ENCODE measurements at places on chromosomes 12 and 14. TPM values are rescaled to one million over a fixed set of nuclear protein-coding genes. Genes with fewer than 3 reads are reported as not detected.

The SOAT2 gene
- total RNA-seq, result 1.6 TPM

The POC1B gene
- total RNA-seq, result 22.5 TPM

- no peak for DNase-seq
These were observed 1325.1 kb downstream of the SLC16A7 start for GRCh38 chr12:60920841-60921495.

DNA sequence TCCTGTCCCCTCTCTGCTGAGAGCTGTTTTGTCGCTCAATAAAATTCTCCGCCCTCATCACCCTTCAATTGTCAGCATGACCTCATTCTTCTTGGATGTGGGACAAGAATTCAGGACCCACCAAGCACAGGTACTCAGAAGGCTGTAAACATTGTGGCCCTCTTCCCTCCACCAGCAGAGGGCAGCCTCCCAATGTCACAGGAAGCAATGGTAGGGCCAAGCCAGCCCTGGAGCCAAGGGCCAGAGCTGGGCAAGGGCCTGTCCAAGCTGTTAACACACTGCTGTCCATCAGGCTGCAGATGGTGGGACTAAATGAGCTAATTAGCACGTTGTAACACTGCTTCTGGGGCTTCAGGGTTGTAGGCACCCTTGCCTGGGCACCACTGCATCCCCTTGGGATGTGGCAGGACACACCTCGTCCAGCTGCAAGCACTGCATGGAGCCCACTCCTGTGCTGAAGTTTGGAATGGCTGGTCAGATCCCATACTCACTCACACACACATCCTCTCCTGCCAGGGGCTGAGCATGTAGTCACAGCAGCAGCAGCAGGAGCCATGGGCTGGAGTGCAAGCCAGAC is 62.7 kb upstream of the HECTD1 start:
- DNase-seq, result no peak

- no peak for DNase-seq
These were observed 6.9 kb upstream of the RD3L start for GRCh38 chr14:103949131-103949790.

DNA sequence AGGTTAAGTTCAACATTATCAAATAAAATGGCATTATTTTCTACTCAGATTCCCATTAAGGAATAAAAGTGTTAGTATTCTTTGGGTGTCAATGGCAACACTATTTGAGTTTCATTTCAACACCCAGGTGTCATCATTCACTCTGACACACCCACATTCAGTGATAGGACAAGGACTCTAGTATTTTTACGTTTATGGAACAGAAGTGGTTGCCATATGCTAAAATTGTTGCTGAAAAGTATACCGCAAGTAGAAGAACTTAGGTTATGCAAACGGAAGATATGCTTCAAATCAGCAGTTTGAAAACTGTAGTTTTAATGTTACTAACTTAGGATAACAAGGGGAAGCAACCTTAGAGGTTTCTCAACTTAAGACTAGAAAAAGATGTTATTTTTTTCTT is 20.0 kb upstream of the SGPP1 start:
- DNase-seq, result no peak

The SRGAP1 gene
- 0.07 TPM for total RNA-seq

- no peak for DNase-seq
These were observed 1007.4 kb upstream of the NOVA1 start for GRCh38 chr14:27605282-27605681.

DNA sequence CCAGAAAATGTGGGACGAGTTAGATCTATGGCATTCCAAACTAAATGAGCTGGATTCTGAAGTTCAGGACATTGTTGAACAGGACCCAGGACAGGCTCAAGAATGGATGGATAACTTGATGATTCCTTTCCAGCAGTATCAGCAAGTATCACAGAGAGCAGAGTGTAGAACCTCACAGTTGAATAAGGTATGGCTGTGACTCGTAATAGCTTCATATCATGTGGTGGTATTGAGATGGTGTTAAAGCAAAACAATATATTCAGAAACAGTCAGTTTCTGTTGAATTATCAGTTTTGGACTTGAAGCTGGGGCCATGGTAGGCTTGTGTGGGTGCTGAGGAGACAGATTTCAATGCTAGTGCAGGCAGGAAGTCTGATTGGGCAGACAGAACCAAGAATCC is 213.7 kb downstream of the ESR2 start:
- DNase-seq, result no peak

The ABCD4 gene
- total RNA-seq, result 91.8 TPM

The SRSF9 gene
- total RNA-seq, result 135 TPM

GRCh38 chr14:75627406-75627805 is 33.3 kb downstream of the ERG28 start:
- no peak for DNase-seq

DNA sequence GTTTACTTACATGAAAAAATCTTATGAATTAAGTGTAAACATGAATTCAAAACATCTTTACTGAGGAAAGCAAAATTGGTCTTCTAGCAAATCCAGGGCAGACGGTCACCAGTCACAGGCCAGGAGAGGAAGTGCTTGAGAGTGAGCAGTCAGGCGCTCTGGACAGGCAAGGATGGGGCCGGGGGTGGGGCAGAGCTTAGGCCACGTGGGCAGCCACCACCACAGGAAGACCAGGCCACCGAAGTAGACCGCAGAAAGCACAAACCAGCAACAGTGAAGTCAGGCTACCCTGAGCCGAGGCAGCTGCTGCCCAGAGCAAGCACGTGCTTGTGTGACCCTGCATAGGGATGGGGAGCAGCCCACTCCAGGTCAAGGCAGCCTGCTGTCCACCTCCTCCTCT is 33.5 kb downstream of the SLC6A12 start:
- no peak for DNase-seq

DNA sequence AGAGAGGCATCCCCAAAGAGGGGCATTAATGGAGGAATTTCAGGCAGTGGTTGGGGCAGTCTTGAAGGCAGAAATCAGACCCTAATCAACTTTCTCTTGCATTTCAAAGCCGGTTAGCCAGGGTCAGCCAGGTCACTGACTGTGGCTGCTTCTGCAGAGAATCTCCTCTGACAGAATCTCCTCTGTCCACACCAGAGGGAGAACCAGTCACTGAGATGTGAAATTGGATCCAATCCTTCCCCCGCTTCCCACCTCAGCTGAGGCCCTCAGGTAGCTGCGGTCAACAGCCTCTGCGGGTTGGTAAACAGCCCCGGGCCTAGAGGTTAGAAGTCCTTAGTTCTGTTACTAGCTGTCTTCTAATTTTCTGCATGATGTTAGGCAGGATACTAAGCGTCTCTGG is 39.8 kb upstream of the NUAK1 start:
- DNase-seq, result no peak

DNA sequence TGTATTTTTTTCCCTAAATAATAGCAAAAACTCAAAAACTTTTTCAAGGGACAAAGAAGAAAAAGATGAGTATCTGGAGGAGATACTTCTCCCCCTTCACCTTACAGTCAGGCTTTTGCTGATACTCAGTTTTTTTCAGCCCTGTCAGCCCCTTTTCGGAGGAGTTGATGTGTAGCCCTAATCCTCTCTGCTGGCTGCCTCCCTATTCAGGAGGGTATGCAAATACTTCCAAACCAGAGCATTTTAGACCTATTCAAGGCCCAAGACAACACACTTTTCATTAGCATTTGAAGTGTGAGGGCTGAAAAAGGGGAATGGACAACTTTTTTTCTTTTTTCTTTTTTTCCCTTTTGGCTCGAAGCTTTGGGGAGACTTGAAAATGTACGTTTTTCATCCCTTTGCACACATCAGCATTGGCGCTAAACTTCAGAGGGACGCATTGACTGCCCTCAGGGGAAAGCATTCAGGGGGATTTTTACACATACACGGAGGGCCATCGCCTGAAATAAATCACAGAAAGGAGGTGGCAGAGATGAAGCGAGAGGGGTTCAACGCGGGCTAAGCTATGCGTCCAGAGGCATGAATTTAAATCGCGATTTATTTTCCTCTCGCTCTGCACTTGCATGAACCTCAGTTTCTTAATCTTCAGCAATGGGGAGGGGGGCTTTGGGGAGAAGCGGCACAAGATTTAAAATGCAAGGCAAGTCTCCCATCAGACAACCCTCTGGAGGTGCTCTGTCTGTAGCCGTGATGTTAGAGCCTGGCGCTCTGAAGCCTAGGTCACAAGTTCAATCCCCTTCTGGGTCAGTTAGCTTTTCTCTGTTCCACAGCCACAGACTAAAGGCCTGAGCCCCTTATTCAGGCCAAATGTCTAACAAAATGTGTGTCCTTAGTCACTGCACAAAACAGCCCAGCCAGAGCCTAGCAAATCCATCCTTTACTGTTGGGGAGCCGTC is 86.3 kb downstream of the ASCL1 start:
- DNase-seq, result no peak

- no peak for DNase-seq
These were observed 141.7 kb upstream of the GARIN6 start for GRCh38 chr12:99505805-99506204.

The VDR gene
- 3.2 TPM for total RNA-seq

- no peak for DNase-seq
These were observed 68.0 kb downstream of the RNF34 start for GRCh38 chr12:121467638-121468498.

DNA sequence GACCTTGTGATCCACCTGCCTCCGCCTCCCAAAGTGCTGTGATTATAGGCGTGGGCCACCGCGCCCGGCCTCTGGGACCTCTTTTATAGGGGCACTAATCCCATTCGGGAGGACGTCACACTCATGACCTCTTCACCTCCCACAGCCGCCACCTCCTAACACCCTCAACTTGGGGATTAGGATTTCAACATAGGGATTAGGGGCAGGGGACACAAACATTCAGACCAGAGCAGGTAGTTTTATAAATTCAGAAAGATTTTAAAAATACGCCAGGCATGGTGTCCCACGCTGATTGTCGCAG is 49.4 kb downstream of the TPCN1 start:
- DNase-seq, result no peak

- no peak for DNase-seq
These were observed 7.3 kb upstream of the CLECL1 start for GRCh38 chr12:9740106-9740750.

- no peak for DNase-seq
These were observed 175.2 kb downstream of the PAWR start for GRCh38 chr12:79515530-79515935.

The YEATS4 gene
- total RNA-seq, result 29.6 TPM

The ALG10 gene
- total RNA-seq, result 15.7 TPM

- no peak for DNase-seq
These were observed 90.4 kb upstream of the TMCC3 start for GRCh38 chr12:94740601-94741362.

The SLC2A14 gene
- 0.21 TPM for total RNA-seq

The ADAM21 gene
- not detected for total RNA-seq

The RPGRIP1 gene
- 0.16 TPM for total RNA-seq

The P3H3 gene
- total RNA-seq, result 4.7 TPM

The VRTN gene
- total RNA-seq, result not detected

DNA sequence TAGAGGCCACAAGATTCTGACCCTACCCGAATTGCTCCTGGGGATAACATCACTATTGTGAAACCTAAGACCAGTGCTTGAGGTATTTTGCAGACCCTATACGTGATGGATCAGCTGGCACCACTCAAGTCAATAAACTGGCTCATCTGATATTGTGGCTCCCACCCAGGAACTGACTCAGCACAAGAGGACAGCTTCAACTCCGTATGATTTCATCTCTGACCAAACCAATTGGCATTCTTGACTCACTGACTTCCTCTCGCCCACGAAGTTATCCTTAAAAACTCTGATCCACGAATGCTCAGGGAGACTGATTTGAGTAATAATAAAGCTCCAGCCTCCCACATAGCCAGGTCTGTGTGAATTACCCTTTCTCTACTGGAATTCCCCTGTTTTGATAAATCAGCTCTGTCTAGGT is 1036.1 kb upstream of the TMEM132C start:
- no peak for DNase-seq

DNA sequence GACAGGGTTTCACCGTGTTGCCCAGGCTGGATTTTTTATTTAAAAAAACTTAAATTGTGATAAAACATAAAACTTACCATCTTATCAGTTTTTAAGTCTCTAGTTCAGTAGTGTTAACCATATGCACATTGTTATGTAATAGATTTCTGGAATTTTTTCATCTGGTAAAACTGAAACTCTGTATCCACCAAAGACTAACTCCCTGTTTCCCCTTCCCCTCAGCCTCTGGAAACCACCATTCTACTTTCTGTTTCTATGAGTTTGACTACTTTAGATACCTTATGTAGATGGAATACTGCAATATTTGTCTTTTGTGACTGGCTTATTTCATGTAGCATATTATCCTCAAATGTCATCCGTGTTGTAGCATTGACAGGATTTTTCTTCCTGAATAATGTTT is 12.8 kb upstream of the PLEKHG3 start:
- DNase-seq, result no peak

GRCh38 chr12:107654873-107655272 is 30.7 kb upstream of the PWP1 start:
- DNase-seq, result no peak

- DNase-seq, result no peak
These were observed 133.3 kb upstream of the SLCO1C1 start for GRCh38 chr12:20561871-20562270.

GRCh38 chr12:1974812-1975211 is 29.4 kb downstream of the DCP1B start:
- no peak for DNase-seq

DNA sequence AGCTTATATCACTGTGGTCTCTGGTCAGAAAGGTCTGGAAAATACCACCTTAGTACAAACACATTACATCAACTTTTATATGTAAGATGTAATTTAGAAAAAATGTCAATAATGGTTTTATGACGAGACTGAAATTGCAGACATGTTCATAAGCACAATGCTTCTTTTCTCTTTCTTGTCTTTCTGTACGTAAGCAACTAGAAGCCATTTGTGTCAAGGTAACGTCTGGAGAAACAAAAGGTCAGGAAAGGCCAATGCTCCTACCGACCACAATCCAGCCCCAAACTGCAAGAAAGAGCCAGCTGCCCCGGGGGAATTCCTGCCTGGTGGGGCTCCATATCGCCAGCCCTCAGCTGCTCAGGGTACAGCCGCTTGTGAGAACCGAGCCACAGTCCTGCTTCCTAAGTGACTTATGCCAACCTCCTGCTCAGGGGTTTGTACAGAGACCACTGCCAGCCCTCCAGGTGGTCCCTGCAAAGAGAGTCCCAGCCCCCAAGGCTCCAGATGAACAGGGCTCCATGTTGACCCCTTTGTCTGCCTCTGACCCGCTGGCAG is 6.3 kb downstream of the ZNF839 start:
- DNase-seq, result no peak

The TAS2R13 gene
- total RNA-seq, result 0.79 TPM

GRCh38 chr12:31220633-31221550 is 105.1 kb downstream of the SINHCAF start:
- DNase-seq, result no peak

The NPFF gene
- total RNA-seq, result not detected

GRCh38 chr14:88551980-88552431 is 2.8 kb downstream of the PTPN21 start:
- DNase-seq, result no peak

The TAS2R31 gene
- 4.2 TPM for total RNA-seq

The TCL1B gene
- total RNA-seq, result 2.0 TPM

Measured in T-cell (primary cell).